Natural killer cell (primary cell): ENCODE measurements at places on chromosomes 3 and 15. TPM values are rescaled to one million over a fixed set of nuclear protein-coding genes. Genes with fewer than 3 reads are reported as not detected.

GRCh38 chr15:67825881-67826716 is 790 bp downstream of the SKOR1 start:
- peaks cover 66% of the 10 kb centered on the region for H3K27me3 ChIP-seq
- H3K27ac ChIP-seq = no peak overlapping the region
- peaks cover 41% of the 10 kb centered on the region for H3K4me1 ChIP-seq
- no peak for DNase-seq
- H3K36me3 ChIP-seq = no peaks in the 10 kb centered on the region
- H3K4me3 ChIP-seq = no peak overlapping the region

DNA sequence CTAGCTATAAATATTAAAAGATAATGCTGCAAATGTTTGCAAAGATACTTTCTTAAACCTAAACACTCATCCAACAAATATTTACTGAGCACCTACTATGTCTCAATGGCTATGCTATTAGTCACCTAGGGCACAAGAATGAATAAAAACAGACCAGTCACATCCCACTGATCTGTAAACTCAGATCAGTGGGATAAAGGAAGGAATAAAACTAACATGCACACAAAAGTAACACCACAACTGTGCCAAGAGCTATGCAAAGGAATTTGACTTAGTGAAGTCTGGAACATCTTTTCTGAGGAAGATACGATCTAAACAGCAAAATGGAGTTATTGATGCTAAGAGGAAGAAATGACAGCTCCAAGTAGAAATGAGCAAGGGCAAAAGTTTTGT is 56.6 kb downstream of the CBLB start:
- no peaks in the 10 kb centered on the region for H3K27me3 ChIP-seq
- no peak for DNase-seq
- H3K27ac ChIP-seq = no peak overlapping the region
- peaks cover 3% of the 10 kb centered on the region for H3K36me3 ChIP-seq
- peaks cover 5% of the 10 kb centered on the region for H3K4me1 ChIP-seq

DNA sequence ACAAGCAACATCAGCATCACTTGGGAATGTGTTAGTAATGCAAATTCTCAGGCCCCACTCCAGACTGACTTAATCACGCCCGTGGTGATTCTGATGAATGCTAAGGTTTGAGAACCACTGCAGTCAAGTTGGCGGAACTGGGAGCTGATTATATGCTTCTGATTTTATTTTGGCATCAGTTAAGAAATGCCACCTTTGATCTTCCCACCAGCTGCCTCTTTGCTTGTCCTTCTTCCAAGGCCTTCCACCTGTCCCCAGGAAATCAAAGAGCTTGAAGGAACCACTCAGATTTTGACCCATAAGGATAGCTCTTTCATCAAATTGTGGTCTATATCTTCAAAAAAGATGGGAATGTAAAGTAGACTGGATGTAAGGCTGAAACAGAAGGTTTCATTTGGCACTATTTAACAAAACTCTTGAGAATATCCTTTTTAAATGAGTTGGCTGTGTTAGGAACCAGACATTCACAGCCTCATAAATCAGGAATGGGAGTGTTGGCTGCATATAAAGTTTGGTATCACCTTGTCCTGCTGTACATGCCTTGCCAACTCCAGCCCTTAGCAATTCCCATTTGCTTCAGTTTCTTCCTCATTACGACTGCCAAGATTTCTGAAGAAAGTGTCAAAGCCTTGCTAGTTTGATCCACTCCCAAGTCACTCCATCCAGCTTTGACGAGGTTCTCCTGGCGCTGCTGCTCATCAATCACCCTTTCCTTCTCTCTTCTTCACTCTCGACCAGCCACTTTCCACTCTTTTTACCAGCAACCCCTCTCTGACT is 125.8 kb upstream of the NPHP3 start:
- H3K27ac ChIP-seq = no peak overlapping the region
- no peaks in the 10 kb centered on the region for H3K36me3 ChIP-seq
- H3K27me3 ChIP-seq = no peaks in the 10 kb centered on the region
- H3K4me1 ChIP-seq = no peaks in the 10 kb centered on the region
- H3K4me3 ChIP-seq = no peak overlapping the region
- DNase-seq = no peak

DNA sequence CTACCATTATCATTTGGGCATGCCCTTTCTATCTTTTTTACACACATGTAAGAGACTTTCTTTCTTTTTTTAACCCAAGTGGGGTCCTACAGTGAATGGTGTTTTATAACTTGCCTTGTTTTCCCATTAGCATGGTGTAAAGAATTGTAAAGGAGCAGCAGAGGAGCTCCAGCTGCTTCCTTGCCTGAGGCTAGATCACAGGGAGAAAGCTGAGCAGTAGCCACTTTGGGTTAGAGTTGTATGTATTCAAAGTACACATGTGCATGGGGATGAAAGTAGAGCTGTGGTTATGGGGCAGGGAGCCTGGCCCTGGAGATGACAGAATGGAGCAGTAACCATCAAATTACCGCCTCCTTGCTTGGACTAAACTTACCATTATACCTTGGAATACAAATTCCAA is 231.1 kb upstream of the PDZRN3 start:
- no peak overlapping the region for H3K4me3 ChIP-seq
- H3K4me1 ChIP-seq = no peaks in the 10 kb centered on the region
- H3K27ac ChIP-seq = no peak overlapping the region

GRCh38 chr15:31352339-31352751 is 25.7 kb downstream of the KLF13 start:
- H3K4me3 ChIP-seq = no peak overlapping the region
- peak overlapping the region; percentile 88 for H3K27ac ChIP-seq
- no peaks in the 10 kb centered on the region for H3K27me3 ChIP-seq
- peaks cover 32% of the 10 kb centered on the region for H3K36me3 ChIP-seq
- DNase-seq = no peak

DNA sequence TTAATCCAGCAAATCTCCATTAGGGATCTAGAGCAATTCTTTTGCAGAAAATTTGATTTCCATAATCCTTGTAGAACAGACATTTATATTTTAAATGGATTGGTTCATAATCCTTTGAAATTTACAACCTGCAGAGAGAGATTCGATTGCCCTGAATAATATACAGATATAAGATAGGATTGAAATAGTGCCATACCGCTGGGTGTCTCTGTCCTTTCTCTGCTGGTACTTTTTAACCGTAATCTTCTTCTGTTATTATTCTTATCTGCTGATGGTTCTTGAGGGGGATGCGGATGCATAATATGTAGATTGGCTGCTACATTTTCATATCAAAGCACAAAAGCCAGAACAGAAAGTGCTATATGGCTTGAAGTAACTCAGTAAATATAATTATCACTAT is 182.2 kb downstream of the CFAP20DC start:
- H3K27me3 ChIP-seq = no peaks in the 10 kb centered on the region
- H3K4me1 ChIP-seq = no peaks in the 10 kb centered on the region
- H3K27ac ChIP-seq = no peak overlapping the region
- H3K36me3 ChIP-seq = no peaks in the 10 kb centered on the region

DNA sequence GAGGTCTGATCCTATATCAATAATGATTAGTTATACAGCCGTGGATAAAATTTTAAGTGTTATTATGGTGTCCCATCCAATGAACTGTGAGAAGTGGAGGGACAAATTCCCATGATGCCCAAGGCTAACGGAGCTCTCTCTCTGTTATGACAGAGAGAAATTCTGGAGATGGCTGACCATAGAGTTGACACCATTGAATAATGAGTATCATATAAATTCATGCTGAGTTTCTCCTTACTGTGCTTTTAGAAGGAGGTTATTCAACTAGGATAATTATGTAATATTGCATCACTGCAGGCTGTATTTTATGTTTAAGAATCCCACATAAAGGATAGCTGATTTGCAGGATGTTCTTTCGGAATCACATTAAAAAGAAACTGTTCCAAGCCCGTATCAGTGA is 82.9 kb downstream of the PYDC2 start:
- H3K27me3 ChIP-seq = no peaks in the 10 kb centered on the region
- no peaks in the 10 kb centered on the region for H3K4me1 ChIP-seq
- no peak overlapping the region for H3K27ac ChIP-seq
- no peak overlapping the region for H3K4me3 ChIP-seq
- H3K36me3 ChIP-seq = no peaks in the 10 kb centered on the region
- no peak for DNase-seq

DNA sequence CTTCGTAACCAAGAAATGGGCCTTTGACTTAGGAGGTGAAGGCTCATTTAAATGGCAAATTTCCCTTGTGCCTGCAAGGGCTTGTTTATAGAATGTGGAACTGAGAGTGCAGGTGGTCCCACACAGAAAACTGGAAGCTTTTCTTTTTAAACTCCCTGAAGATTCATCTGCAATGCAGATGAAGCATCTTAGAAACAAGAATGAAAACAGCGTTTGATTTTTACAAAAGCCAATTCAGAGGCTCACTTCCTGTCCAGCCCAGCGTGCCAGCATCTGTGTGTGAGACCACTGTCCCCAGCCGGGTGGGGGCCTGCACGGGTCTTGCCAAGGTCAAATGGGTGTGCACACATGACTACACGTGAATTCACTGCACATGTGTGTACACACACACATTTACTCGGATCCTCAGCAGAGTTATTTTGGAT is 94.7 kb downstream of the LINGO1 start:
- no peaks in the 10 kb centered on the region for H3K27me3 ChIP-seq
- H3K36me3 ChIP-seq = no peaks in the 10 kb centered on the region
- DNase-seq = no peak
- peak overlapping the region; percentile 59 for H3K27ac ChIP-seq
- H3K4me3 ChIP-seq = no peak overlapping the region
- peaks cover 15% of the 10 kb centered on the region for H3K4me1 ChIP-seq

GRCh38 chr15:41564286-41564959 is 5.4 kb downstream of the TYRO3 start:
- H3K4me3 ChIP-seq = no peak overlapping the region
- no peak overlapping the region for H3K27ac ChIP-seq
- H3K27me3 ChIP-seq = peaks cover 23% of the 10 kb centered on the region

DNA sequence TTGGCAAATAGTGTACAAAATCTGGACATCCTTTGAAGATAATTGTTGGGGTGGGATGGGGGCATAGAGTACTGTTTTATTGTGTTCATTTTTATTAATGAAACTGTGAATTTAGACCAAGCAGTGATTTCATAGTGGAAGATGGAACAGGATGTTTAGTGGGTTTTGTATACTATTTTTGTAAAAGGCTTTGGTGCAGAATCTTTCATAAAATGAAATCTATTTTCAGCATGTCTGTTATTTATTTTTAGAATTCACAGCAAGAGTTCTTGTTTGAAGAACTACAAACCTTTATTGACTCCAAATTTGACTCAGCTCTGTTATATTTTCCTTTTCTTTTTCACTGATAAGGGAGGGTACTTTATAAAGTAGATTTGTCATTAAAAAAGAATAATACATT is 145.4 kb downstream of the AKAP13 start:
- H3K4me3 ChIP-seq = no peak overlapping the region
- peaks cover 5% of the 10 kb centered on the region for H3K4me1 ChIP-seq
- H3K27ac ChIP-seq = no peak overlapping the region
- no peak for DNase-seq

DNA sequence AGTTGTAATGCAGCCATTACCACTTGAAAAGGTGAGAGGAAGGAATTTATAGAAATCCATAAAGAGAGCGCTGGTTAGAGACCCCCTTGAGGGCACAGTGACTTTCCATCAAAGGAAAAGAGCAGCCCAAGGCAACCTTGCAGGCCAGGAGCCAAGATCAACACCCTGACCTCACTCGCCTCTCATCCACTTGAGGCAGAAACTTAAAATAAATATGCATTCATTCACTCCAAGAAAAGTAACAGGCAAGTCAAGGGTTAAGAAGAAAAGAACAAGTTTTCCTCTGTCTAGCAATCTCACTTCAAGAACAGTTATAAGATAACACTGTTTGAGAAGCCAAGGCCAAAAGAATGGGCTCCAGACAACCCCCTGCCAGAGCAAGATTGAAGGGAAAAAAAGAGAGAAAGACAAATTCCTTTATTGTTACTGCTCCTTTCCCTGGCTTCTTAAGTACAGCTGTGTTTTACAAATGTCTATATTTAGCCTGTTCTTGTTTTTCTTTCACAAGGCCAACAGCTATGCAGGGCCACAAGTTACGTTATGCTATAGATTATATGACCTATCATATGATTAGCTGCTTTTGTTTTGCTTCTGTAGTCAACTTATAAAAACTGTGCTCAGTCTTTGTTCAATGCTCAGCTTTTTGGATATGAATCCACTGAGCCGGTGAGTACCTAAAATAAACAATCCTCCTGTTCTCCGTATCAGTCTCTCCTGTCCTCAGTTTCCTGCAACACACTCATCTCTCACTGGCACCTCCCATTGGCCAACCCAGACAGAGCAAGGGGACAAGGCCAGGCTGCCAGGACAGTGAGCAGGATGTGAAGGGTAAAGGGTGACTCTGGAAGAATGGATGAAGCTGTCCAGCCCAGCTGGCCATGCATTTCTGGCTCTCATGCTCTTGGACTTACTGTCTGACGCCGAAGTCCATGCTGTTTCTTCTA is 15.8 kb upstream of the SSUH2 start:
- DNase-seq = no peak
- peaks cover 4% of the 10 kb centered on the region for H3K4me1 ChIP-seq
- H3K36me3 ChIP-seq = no peaks in the 10 kb centered on the region
- H3K4me3 ChIP-seq = no peak overlapping the region
- H3K27me3 ChIP-seq = no peaks in the 10 kb centered on the region

DNA sequence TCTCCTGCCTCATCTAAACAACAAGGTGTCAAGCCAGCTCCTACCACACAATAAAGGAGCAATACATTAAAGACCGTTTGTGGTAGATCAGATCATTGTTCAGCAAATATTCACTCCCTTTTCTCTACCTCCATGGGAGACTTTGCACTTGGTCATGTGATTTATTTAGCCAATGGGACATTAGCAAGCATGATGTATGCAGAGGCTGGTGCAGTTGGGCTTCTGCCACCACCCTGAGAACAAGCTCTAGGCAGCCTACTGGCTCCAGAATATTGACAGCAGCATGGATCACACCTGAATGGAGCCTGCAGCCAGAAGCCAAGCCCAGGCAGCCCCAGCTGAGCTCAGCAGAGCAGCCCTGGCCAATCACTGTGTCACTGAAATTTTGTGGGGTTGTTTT is 99.4 kb upstream of the UBE2E2 start:
- DNase-seq = no peak
- no peak overlapping the region for H3K4me3 ChIP-seq
- no peaks in the 10 kb centered on the region for H3K4me1 ChIP-seq
- no peaks in the 10 kb centered on the region for H3K27me3 ChIP-seq
- H3K36me3 ChIP-seq = no peaks in the 10 kb centered on the region

DNA sequence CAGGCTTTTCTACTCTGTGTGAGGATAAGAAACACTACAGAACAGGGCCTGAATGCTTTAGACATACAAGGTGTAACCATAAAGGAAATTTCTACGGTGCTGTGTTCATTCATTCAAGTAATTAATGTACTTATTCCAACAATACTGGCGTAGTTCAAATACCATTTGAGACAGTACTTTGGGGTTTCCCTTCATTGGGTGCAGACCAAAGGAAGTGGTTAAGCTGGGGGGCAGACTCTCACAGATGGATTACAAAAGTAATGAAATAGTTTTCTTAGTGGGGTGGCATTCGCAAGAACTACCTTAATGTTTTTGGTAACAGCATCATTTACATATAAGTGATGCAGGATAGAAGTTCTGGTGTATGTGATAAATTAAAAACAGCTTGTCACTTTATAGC is 65.9 kb downstream of the BTD start:
- H3K4me3 ChIP-seq = no peak overlapping the region
- H3K27me3 ChIP-seq = no peaks in the 10 kb centered on the region
- no peak overlapping the region for H3K27ac ChIP-seq

GRCh38 chr15:99909592-99910295 is 176.5 kb upstream of the LYSMD4 start:
- no peaks in the 10 kb centered on the region for H3K36me3 ChIP-seq
- H3K27me3 ChIP-seq = no peaks in the 10 kb centered on the region
- no peaks in the 10 kb centered on the region for H3K4me1 ChIP-seq
- no peak overlapping the region for H3K4me3 ChIP-seq

- peaks cover 4% of the 10 kb centered on the region for H3K4me1 ChIP-seq
- H3K27ac ChIP-seq = peak overlapping the region; percentile 54
- no peaks in the 10 kb centered on the region for H3K27me3 ChIP-seq
- no peaks in the 10 kb centered on the region for H3K36me3 ChIP-seq
- H3K4me3 ChIP-seq = no peak overlapping the region
These were observed 47.6 kb downstream of the SLMAP start for GRCh38 chr3:57803647-57804081.

The DAZL gene
- not detected for total RNA-seq

The ADGRG7 gene
- not detected for total RNA-seq

The RTP1 gene
- total RNA-seq = not detected
